Fibroblast of skin of left quadriceps (primary cell): ENCODE measurements at places on chromosomes 11 and 22.

DNA sequence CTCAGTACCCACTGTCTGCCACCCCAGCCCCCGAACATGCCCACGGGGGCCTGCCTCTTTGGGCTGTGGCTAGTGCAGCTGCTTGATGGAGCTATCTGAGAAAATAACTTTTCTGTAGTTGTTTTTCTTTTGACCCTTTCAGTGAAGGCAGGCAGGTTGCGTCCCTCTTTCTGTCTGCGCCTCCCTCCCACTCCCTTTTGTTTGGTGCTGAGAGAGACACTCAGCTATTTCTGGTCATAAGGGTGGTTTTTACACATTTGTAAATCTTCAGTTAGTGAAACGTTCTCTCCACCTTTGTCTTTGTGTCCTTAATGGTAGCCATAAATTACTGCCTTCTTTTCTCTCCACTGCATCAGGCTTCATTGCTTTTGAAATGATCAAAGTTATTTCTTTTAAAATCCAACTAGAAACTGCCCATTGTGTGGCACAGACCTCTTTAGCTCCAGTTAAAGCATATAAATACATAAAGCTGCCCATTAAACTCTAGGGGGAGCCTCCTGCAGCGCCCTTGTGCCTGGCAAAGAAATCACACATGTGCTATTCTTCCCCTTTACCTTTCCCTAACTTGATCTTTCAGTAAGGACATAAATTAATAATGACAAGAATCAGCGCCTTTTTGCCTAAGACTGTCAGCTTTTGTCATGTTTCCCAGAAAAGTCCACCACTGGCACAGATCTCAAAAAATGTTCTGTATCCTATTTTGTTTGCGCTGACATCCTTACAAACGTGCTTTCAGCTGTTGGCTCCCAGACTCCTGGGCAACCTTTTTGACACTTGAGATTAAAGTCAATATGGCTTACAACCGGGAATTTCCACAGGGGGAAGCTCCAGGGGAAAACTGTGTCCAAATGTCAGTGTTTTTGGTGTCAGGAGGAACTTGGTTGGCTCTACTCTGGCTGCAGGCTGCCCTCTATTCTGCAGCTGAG is 1.7 kb upstream of the SCUBE2 start:
- no peak for DNase-seq

DNA sequence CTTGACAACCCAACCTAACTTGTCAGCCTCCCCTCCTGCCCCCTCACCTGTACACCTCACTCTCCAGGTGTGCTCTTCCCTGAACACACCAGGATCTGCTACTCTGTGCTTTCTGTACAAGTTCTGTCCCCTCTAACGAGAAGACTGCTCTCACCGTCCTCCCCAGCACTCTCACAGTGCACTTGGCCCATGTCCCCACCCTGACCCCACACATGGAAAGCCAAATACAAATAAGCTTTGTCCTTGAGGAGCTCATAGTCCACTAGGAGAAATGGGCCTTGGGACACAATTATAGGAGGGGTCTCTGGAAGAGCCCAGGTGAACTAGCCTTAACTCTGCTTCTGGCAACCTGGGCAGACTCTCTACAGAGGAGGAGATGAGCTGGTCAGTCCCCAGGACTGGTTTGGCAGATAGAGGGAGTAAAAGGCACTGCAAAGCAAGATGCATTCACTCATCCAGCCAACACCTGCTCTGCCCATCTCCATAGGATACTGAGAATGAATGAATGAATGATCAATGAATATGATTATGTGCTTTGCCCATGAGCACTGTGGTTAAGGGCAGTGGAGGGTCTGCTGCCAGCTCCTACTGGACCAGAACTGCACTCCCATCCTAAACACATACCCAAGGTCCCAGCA is 9.9 kb downstream of the NIPSNAP1 start:
- DNase-seq = no peak

DNA sequence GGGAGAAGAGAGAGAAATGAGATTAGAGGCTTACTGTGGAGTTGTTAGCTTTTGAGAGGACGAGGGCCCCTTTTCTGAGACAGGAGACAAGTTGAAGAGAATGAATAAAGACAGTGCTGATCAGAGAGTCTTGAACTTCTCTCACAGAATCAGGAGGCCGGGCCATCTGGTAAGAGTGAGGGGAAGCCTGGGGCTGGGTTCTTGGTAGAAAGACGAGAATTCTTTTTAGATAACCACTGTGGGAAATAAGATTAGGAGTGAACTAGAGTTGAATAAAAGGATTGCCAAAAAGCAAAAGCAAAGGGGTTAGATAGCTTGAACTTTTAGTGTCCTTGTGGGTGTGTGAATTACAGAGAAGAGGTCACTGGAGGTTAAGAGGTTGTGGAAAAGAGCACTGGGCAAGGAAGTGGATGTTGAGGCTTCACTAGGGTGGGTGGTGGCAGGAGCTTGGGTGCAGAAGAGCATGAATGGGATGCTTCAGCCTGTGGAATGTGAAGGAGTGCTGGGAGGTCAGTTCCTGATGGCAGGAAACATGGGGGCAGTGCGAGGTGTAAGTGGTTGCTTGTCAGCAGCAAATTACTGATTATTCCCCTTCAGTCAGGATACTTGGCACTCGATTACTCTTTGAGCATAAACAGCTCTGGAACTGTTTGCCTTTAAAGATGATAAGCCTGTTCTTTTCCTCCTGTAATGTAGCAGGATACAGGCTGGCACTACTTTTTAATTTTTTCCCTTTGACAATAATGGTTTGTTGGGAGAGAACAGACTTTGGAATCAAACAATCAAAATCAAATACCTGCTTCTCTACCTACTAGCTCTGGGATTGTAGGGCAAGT is 98.3 kb downstream of the ARHGAP42 start:
- DNase-seq = no peak

DNA sequence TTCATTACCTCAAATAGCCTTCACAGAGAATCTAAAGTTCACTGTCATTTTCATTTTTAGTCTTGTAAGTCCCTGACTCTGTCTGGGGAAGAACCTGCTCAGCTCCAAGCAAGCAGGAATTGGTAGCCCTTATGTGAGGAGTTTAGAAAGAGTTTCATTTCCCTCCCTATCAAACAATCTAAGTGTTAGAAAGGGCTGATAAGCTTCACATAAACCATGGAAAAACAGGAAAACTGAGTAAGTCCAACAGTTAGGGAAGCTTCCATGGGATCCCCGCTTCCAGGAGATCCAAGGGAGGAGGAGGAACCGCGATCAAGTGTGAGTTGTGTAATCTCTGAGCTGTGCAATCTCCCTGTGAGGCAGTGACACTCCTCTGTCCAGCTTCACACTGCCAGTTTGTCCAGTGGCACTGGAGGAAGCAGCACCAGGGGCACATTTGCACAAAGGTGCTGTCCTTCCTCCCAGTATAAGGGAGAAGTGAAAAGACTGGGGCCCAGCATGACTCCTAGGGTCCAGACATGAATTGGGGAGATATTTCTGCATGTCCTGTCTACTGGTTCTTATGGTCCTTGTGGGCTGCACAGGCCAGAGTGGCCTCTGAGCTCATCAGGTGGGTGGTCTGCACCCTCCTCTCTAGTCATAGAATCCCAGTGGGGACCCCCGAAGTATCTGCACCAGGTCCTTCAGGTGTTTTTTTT is 4.3 kb downstream of the PRAME start:
- DNase-seq = no peak

DNA sequence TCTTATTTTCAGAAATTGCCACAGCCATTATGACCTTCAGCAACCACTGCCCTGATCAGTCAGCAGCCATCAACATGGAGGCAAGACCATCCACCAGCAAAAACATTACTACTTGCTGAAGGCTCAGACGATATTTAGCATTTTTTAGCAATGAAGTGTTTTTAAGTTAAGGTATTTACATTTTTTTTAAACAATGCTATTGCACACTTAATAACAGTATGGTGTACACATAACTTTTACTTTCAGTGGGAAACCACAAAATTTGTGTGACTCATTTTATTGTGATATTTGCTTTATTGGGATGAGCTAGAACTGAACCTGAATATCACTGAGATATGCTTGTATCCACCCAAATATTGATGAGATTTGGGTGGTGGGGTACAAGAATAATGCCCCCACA is 110.9 kb downstream of the TSPAN18 start:
- peak; percentile 64 for DNase-seq

GRCh38 chr11:9285850-9286587 is 20.9 kb upstream of the DENND5A start:
- no peak for DNase-seq

DNA sequence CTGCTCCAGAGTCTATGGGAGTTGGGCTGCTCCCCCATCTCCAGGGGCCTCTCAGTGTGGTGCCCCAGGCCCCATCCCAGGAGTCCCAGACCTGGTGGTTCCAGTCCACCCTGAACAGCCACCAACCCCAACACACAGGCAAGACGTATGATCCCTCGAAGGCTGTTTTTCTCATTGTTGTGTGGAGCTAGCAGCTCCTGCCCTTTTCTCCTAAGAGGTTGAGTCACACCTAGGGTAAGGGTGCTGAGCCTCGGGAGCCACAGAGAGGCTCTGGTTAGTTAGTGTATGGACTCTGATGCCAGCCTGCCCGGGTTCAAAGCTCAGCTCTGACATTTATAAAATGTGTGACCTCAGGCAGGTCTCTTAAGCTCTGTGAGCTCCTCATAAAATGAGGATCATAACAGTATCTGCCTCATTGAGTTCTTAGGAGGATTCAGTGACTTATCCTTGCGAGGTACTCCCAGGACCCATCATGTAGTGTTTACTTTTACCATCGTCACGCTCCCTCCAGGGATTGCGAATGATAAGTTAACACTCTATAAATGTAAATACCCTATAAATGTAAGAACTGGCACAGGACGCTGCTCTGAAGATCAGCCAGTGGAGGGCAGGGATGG is 47.2 kb downstream of the FBLN1 start:
- no peak for DNase-seq

DNA sequence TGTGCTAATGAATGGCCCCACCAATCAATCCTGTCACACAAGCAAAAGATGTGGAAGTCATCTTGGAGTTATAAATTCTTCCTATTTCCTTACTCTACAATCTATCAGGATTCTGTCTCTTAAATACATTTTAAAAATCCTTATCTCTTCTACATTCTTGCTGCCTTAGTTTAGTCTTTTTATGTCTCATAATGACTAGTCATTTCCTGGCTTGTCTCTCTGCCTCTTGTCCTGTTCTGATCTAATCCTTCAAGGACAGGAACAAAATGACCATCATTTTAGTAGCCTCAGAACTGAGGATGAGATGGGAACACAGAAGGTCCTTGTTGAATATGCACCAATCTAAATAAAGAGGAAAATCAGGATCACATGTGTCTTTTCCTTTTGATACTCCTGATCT is 56.6 kb upstream of the LIN7C start:
- DNase-seq = no peak

GRCh38 chr11:96538622-96539021 is 148.8 kb downstream of the JRKL start:
- DNase-seq = no peak

- DNase-seq = no peak
These were observed 10.7 kb downstream of the PICK1 start for GRCh38 chr22:38067761-38068360.

DNA sequence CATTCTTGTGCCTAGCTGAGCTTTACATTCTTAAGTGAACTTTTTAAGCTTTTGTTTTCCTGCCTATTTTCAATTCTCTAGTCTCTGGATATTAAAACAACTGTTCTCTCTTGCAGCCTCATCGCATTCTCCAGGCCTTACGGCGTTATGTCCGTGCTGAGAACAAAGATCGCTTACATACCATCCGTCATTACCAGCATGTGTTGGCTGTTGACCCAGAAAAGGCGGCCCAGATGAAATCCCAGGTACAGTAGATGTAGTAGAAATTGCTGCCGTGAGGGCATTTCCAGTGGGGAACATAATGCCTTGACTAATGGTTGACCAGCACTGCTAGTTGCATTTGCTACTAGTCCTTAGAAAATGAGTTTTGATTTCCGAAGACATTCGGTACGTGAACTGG is 29.7 kb upstream of the ST14 start:
- DNase-seq = no peak

- no peak for DNase-seq
These were observed at the start of gene MAP6 for GRCh38 chr11:75668451-75669297. Gene MAP6 (minus strand): TSS chr11:75669038. CDS start chr11:75668369, 669 bp downstream.

DNA sequence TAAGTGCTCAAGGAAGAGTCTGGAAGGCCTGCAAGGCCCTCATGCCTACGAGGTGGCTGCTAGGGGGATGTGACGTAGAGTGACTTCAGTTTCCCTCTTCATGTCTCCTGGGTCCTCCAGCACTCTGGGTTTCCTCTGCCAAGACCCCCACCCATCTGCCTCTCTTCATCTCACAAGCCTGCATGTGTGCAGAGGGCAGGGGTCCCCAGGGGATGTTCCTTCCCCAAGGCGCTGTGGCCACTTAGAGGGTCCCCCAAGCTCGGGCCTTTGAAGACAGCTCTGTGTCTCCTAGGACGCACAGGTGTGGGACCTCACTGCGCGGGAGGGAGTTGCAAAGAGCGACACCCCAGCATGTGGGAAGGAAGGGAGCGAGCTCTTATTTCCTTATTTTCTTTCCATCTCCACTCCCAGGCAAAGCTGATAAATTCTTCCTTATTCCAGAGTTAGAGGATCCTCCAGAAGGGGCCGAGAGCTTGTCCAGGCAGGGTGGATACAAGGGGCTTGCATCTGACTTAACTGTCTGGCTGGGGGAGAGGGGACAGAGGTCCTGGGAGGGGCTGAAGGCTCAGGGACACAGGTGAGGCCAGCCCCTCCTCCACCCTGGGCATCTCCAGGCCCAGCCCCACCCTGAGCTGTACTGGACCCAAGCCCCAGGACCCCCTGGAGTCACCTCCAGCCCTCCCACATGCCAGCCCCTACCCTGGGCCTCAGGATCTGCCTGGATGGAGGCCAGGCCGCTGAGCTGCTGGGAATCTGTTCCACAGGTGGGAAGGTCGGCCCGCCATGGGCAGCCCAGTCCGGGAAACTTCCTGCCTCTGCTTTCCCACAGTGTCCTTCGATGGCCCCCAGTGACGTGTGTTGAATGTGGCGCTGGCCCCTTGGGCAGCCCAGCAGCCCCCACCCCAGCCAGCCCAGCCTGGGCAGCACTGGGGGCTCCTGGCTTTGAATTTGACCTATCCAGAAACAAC is 59.7 kb upstream of the KCNQ1OT1 start:
- DNase-seq = no peak

- DNase-seq = no peak
These were observed 23.0 kb downstream of the PAX6 start for GRCh38 chr11:31788085-31788484.

DNA sequence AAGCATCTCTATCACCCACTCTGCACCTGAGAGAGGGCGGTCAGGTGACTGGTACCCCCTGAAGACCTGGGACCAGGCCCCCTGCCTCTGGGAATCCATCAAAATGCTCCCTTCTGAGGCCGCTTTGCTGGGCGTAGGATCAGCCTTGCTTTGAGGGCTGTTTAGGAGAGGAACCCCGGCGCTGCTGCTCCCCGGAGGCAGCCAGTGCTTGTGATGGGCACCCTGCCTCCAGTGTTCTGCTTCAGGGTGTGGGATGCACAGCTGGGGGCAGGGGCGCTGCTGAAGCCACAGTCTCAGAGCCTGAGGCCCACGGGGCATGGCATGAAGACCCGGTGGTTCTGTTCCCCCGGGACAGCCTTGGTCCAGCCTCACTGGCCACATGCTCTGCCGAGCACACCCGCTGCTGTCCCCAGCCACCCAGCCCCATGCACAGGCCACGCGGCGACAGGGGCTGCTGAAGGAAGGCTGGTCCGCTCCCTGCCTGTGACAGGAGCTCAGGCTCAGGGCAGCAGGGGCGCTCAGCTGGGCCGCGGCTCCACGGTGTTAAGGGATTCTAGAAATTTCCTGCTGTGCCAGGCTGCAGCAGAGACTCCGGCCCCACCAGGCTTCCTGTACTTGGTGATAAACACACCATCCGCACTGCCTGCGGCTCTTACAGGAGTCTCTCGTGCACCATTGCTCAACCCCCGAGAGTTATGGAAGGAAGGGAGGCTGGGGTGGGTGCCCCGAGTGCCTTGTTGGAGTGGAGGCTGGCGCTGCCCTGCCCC is 91.0 kb downstream of the KCNQ1 start:
- DNase-seq = no peak
